ENCODE measurements at places on chromosomes 13 and 19.

DNA sequence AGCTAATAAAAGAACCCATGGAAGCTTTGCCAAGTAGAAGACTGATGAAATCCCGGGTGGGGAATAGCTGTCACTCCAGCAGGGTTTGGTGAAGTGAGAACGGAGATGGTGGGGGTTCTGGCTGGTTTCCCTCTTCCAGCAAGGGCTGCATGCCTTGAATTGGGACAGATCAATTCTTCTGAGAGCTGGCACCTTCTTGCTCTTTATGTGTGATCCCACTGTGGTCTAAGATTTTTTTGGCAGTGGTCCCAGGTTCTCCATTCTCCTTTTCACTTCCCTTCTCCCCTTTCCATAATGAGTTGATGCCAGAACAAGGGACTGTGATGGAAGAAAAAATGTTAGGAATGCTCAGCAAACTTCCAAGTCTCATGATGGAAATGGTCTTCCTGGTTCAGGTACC, 50.0 kb downstream of the TNFSF11 start:
- DNase-seq, result no peak

DNA sequence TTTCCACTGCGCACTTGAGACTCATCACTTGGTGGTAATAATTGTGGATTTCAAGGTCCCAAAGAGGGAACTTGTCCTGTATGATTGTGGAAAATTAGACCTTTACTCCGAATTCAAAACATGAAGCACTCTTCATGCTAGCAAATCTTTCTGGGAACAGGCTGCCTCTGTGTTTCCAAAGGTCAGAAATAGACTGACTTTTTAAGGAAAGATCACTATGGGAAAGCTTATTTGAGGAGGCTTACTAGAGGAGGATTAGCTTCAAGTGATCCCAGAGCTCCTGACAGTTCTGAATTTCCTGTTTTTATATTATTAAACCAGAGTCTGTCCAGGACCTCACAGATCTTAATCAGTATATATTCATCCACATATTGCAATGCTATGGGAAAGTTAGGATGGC, 5.5 kb downstream of the WDFY2 start:
- DNase-seq, result no peak

- no peak for DNase-seq
Observed at GRCh38 chr19:5068233-5069072, 99.5 kb downstream of the KDM4B start.

GRCh38 chr13:114151565-114152284, 19.3 kb upstream of the RASA3 start:
- peak; percentile 55 for DNase-seq

DNA sequence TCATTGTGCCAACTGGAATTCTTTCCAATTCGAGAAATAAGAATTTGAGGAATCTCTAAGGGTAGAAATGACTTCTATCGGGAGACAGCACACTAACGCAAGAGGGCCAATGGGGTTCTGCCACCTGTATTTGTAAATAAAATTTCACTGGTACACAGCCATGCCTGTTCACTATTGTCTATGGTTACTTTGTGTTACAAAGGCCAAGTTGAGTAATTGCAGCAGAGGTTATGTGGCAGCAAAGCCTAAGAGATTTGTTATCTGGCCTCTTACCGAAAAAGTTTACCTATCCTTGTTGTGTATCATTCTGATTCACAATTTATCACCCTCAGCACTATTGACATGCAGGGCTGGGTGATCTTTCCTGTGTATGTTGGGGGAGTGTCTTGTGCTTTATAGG, 278.0 kb downstream of the KLF5 start:
- no peak for DNase-seq

DNA sequence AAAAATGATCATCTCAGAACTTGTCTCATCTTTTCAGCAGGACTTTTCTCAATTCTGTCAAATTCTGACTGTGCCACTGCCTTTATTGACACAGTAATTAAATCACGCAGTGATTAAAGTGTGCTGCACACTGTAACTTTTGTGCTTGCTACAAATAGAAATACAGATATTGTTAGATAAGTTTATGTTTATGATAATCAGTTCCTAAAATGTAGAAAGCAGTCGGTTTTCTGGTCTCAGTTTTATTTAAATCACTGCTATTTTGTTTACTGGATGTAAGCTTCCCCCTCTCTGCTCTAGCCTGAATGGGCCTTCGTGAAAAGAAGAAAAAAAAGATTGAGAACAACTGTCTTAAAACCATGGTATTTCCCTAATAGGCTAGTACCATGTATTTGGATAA, 258.8 kb upstream of the STARD13 start:
- DNase-seq, result no peak

GRCh38 chr13:99335603-99336002, 28.4 kb upstream of the GPR183 start:
- no peak for DNase-seq

DNA sequence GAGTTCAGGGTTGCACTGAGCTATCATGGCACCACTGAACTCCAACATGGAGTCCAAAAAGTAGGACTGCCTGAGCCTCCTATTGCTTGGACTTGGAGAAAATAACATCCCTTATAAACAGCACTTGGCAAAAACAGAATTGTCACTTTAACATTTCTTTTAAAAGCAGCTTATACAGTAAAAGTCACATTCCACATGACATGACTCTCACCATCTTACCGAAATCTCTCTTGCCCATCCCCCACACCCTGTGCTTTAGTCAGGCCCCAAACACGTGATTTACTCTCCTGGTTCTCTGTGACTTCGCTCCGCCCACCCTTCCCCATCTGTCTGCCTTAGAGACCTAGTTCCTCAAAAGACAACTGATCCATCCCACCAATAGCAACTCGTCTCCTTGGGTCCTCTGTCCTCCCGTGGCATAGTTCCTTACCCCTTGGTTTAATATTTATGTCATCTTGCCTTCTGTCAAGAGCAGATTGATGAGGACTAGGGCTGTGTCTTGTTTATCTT, 4.6 kb downstream of the SAFB start:
- DNase-seq, result no peak

GRCh38 chr19:1864480-1865171, 1.2 kb upstream of the KLF16 start:
- DNase-seq, result peak; percentile 89

DNA sequence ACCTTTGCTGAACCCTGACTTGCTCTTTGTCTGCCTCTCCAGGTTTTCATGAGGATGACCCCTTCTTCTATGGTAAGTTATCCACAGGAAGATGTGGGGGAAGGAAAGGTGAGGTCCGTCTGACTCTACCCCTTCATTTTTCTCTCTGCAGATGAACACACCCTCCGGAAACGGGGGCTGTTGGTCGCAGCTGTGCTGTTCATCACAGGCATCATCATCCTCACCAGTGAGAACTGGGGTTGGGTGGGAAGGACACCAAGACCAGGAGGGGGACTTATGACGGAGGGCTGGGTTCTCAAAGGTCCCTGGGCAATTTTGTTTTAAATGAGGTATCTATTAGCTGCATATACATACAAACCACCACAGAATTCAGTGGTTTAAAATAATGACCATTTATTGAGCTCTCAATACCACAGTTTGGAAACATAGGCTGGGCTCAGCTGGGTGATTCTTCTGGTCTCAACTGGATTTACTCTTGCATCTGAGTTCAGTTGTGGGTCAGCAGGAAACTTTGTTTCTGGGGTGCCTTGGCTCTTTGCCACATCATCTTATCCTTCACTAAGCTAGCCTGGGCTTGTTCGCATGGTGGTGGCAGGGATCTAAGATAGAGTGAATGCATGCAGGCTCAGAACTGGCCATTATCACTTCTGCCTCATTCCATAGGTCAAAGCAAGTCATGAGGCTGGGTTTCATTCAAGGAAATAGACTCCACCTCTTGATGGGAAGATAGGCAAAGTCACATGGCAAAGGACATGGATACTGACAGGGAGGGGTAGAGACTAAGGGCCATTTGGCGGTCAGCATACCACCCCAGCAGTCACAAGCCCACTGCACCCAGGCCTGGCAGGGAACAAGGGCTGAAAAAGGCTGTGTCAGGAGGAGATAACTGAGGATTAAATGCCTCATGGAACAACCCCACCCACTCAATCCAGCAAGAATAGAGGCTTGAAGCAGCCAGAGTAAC, 11.8 kb downstream of the FXYD5 start:
- DNase-seq, result no peak

DNA sequence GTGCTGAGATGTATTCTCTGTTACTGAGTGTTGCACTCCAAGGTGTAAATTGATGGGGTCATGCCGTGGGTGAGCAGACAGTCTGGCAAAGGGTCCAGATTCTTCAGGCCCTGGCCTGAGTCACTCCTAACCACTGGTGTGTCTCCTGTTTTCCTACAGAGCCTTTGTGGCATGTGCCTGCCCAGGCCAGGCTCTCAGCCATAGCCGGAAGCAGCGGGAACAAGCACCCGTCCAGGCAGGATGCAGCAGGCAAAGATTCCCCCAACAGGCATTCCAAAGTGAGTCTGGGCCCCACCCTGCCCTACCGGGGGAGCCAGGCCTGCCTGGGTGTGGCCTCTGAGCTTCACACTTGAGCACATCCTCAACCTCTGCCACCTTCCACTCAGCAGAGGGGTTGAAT, 61.9 kb downstream of the DPF1 start:
- no peak for DNase-seq

GRCh38 chr13:99393791-99394735, 86.9 kb upstream of the GPR183 start:
- DNase-seq, result no peak

GRCh38 chr13:94705081-94706030, 7.0 kb downstream of the SOX21 start:
- no peak for DNase-seq

GRCh38 chr13:24619282-24619681, 60.9 kb upstream of the ATP12A start:
- DNase-seq, result no peak

DNA sequence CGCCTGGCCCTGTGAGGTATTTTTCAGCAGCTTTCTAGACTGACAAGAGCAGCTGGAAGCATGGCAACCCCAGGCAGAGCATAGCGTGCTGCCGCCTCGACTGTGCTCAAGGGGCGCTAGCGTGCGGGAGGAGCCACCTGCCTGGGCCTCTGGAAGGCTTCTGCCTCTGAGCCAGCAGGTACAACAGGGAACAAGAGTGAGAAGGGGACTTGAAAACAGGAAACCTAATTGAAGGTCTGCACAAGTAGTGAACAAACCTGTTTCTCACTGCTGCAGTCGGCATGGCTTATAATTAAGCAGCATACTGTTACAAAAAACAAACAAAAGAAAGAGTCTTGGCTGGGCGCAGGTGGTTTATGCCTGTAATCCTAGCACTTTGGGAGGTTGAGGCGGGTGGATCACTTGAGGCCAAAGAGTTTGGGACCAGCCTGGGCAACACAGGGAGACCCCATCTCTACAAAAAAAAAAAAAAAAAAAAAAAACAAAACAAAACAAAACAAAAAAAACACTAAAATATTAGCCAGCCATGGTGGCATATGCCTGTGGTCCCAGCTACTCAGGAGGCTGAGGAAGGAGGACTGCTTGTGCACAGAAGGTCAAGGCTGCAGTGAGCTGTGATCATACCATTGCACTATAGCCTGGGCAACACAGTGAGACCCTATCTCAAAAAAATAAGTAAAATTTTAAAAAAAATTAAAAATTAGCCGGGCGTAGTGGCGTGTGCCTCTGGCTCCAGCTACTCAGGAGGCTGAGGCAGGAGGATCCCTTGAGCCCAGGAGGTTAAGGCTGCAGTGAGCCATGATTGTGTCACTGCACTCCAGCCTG, 12.6 kb upstream of the GARRE1 start:
- peak; percentile 84 for DNase-seq

DNA sequence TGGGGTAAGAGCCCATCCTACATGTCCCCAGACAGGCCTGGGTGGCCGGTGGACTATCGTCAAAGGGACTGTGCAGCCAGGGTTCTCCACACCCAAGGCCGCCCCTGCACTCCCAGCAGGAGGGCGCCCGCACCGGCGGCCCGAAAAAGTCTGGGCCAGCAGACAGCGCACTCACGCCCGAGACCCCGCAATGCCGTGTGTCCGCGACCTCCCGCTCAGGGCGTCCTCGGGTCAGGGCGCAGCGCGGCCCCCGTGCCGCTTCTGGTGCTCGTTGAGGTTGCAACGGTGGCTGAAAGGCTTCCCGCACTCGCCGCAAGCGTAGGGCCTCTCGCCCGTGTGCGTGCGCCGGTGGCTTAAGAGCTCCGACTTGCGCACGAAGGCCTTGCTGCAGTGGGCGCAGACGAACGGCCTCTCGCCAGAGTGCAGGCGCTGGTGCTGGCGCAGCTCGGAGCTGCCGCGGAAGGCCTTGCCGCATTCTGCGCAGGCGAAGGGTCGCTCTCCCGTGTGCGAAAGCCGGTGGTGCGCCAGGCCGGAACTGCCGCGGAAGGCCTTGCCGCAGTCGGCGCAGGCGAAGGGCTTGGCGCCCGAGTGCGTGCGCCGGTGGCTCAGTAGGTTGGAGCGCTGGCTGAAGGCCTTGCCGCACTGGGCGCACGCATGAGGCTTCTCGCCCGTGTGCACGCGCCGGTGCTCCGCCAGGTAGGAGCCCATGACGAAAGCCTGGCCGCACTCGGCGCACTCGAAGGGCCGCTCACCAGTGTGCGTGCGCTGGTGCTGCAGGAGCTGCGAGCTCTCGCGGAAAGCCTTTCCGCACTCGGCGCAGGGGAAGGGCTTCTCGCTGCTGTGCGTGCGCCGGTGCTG, 2.8 kb upstream of the A1BG start:
- no peak for DNase-seq

DNA sequence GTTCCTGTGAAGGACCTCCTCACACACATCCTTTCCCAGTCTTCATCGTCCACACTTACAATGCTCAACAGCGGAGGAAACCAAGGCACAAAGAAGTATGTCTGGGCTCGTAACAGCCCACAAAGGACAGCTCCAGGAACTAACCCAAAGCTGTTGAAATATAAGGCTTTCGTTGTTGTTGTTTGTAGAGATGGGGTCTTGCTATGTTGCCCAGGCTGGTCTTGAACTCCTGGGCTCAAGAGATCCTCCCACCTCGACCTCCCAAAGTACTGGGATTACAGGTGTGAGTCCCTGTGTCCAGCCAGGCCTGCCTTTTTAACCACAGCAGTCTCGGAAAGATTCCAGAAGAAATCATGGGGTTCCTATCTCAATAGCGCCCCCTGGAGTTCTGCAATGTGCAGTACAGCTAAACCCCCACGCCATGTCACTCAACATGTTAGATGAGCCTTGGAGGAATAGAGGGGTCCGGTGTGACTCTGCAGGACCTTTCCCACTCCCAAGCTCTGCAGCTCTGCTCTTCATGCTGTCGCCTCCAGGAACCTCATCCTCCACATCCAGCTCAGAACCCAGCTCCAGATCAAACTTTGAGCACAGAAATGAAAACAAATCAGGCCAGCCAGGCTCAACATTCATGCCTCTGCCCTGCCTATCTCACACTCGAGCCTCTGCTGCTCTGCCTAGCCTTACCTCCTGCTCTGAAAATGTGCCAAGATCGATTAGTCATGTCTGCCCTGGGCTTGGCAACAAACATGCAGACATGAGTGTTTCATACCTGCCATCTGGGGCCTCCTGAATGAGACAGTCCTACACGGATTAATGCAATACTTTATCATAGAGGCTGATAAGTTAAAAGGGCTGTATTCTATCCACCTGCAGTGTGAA, 7.5 kb downstream of the PLA2G4C start:
- peak; percentile 76 for DNase-seq

GRCh38 chr19:6274756-6275155, 5.0 kb downstream of the MLLT1 start:
- no peak for DNase-seq

- no peak for DNase-seq
Observed at GRCh38 chr13:113394339-113394640, 30.4 kb upstream of the GRTP1 start.
